ENCODE measurements at places on chromosomes 3 and 15.
A peak's percentile ranks its signal among the peaks of the same experiment; 100 is the strongest.

GRCh38 chr3:50365080-50365841 is 5.9 kb upstream of the TMEM115 start:
- DNase-seq, result peak; percentile 97

- DNase-seq, result no peak
Measured at GRCh38 chr15:47506329-47507100, 210.8 kb upstream of the SEMA6D start.

DNA sequence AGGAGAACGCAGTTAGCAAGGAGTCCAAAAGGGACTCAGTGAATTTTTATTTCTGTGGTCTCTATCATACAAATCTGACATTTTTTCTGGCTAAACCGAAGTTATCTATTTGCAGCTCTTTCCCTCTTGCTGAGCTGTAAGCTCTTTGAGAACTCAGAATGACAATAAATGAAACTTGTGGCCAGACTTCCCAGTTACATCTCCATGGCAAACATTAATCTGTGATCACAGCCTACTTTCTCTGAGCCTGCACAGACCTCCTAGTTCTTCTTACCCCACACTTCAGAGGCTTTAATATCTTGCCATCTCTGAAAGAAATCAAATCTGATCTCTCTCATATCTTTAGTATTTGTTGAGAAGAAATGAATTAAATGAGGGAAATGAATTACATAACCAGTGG is 58.0 kb downstream of the PLD1 start:
- no peak for DNase-seq

DNA sequence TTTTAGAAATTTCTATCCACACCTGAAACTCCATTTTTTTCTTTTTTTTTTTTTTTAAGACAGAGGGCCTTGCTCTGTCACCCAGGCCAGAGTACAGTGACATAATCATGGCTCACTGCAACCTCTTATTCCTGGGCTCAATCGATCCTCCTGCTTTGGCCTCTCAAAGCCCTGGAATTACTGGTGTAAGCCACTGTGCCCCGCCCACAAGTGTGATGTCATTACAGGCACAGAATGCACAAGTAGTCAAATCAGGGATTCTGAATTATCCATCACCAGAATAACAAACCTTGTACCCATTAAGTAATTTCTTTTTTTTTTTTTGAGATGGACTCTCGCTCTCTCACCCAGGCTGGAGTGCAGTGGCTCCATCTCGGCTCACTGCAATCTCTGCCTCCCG is 1.9 kb downstream of the UQCRC1 start:
- no peak for DNase-seq

- DNase-seq, result no peak
Measured at GRCh38 chr15:89192136-89192535, 29.2 kb downstream of the RLBP1 start.

DNA sequence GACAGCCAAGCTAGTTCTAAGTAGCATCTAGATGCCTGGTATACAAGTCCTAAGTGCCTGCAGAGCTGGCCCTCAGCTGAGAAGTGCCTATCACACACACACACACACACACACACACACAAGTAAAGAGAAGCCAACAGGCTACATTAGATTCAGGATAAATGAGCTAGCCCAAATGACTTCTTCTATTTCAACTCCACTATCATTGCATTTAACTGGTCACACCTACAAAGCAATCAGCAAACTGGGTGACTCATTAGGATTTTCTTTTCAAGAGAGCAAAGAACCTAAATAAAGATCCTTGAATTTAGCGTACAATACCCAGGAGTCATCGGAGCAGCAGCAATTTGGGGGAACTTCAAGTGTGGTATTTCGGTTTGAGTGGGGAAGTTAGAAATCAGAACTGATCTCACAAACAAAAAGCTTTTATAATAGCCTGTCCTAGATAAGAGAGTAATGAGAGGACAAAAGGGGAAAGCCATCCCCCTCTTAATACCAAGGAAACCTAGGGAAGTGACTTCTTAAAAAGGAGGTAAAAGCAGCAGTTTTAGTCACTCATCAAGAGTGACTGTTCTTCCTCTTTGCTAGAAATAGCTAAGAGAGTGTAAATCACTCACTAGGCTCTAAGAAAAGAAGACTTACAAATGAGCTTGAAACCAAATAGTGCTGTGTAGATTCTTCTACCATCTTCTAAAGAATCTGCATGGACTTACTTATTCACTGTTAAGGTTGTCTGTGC is 112.7 kb downstream of the TNIK start:
- no peak for DNase-seq

- no peak for DNase-seq
Measured at GRCh38 chr15:68201879-68202261, 3.3 kb downstream of the CALML4 start.

DNA sequence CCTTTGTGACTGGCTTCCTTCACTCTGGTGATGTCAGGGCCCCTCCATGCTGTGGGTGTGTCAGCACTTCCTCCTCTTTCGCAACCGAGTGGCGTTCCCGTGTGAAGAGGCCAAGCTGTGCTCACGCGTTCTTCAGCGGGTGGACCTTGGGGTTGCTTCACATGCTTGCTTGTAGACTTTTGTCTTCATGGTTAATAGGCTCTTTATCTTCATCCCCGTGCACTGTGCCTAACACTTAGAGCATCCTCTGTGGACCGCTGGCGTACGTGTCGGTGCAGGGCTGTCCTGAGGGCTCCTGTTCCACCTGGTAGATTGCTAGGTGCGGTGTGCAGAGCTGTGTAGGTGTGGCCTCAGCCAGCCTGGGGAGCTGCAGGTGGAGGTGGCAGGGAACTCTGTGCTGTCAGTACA is 182.3 kb downstream of the OR4M2 start:
- peak; percentile 28 for DNase-seq

DNA sequence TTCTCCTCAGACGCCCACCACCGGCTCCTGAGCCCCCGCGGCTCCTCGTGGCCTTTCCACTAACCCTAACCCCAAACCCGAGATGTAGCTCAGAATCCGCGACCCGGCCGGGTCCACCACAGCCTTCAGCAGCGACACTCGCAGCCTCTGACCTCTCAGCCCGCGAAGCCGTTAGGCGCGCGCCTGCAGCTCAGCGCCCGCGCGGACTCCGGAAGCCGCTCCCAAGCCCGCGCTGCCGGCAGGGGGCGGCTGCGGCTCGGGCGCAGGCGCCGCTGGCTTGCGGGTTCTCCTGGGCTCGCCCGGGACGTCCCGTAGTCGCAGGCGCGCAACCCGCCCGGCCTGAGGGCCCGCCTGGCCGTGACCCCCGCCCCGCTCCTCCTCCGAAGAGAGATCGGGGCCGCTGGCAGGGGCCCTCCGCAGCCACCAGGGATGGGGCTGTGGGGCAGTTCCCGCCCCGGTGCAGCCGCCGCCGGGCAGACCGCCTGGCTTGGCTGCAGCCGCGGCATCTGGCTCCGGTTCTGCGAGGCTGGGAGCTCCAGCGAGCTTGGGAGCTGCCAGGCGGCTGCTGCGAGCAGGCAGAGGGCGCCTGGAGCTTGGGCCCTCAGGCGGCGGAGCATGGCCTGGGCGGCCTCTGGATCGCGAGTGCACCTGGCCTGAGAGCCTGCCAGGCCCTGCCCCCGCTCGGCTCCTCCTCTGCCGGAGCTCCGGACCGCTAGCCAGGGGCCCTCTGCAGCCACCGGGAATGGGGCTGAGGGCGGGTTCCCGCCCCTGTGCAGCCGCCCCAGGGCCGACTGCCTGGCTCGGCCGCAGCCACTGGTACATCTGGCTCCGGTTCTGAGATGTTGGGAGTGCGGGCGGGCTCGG is 120.7 kb downstream of the LMLN start:
- DNase-seq, result peak; percentile 56

- no peak for DNase-seq
Measured at GRCh38 chr3:115659253-115660220, 36.2 kb downstream of the GAP43 start.

GRCh38 chr3:53696401-53697172 is 149.6 kb downstream of the CHDH start:
- DNase-seq, result no peak

DNA sequence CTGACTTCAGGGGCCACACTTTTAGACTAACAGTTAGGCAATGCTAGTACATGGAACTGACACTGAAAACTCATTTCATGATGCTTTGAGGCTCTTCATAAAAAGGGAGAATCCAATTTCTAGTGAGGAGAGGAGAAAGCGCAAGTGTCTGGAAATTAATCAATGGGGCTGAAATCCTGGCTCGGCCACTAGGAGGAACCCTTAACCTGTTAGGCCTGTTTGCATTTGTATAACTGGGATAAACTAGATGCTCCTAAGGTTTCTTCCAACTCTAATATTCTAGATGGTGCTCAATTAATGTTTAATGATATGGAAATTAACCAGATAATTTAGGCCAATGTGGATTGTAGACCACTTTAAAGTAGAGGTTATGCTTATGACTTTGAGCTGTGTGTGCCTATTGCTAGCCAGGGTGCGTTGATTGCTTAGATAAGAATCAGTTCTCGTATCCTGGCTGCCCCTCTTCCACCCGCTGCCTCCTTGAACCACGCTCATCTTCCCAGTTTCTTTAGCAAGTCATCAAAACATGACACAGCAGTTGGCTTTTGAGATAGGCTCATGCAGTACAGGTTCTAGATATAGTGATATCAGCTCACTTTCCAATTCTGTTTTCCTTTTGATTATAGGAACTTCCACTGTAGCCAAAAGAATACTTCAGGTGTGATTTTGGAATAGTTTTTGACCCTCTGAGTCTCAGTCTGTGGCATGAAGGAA is 16.8 kb upstream of the CRBN start:
- no peak for DNase-seq

- no peak for DNase-seq
Measured at GRCh38 chr3:159069091-159069490, 267.2 kb downstream of the MFSD1 start.

DNA sequence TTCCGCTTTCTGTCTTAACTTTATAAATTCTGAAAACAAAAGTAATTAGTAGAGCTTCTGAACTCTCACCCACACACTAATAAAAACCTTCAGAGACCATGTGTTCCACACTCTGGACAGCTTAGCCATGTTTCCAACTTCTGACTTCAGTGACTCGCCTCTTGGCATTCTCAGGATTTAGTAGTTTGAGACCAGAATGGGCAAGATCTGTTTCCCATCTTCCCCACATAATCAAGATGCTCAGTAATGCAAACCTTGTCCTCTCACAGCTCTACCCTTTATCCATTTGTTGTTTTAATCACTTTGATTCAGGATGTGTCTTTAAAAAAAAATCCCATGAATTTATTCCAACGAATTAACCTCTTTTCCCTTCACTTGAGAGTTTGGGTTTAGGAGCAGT is 166.6 kb upstream of the SLC24A5 start:
- DNase-seq, result no peak

- no peak for DNase-seq
Measured at GRCh38 chr3:67386451-67386850, 268.0 kb downstream of the SUCLG2 start.

DNA sequence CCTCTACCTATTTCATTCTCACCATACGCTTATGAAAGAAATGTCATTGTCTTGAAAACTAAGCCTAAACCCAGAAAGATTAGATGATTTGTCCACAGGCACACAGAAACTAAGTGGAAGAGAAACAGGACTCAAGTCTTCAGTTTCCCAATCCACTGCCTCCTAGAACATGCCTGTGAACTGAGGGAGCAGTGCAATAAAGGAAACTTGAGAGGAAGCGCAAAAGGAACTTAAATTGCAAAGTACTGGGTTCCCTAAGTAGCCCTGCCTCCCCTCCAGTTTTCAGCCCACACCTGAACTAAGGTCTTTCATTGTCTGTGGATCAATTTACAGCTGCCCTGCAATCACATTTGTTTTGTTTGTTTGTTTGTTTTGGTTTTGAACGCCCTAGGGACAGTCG is 56.7 kb upstream of the TSEN2 start:
- DNase-seq, result no peak

DNA sequence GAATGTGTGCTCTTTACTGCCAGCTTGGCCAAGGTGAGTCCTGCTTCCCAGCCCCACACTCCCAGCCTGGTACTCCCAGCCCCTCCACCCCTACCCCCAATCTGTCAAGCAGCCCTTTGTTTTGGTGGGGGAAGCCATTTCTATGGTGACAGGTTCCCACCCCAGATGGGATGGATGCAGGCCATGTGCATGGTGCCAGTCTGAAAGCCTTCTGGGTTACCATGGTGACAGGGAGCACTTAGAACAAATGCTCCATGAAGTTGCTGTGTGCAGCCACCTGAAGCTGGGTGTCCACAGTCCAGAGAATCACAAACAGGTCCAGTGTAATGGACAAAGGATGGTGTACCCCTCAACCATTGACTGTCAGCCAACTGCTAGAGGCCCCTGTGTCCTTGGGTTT is 19.1 kb upstream of the VILL start:
- DNase-seq, result no peak

GRCh38 chr3:168001244-168001643 is 94.5 kb downstream of the GOLIM4 start:
- no peak for DNase-seq

GRCh38 chr3:117681619-117682018 is 972.0 kb downstream of the TUSC7 start:
- no peak for DNase-seq

- no peak for DNase-seq
Measured at GRCh38 chr3:55090291-55090690, 162.4 kb upstream of the LRTM1 start.

DNA sequence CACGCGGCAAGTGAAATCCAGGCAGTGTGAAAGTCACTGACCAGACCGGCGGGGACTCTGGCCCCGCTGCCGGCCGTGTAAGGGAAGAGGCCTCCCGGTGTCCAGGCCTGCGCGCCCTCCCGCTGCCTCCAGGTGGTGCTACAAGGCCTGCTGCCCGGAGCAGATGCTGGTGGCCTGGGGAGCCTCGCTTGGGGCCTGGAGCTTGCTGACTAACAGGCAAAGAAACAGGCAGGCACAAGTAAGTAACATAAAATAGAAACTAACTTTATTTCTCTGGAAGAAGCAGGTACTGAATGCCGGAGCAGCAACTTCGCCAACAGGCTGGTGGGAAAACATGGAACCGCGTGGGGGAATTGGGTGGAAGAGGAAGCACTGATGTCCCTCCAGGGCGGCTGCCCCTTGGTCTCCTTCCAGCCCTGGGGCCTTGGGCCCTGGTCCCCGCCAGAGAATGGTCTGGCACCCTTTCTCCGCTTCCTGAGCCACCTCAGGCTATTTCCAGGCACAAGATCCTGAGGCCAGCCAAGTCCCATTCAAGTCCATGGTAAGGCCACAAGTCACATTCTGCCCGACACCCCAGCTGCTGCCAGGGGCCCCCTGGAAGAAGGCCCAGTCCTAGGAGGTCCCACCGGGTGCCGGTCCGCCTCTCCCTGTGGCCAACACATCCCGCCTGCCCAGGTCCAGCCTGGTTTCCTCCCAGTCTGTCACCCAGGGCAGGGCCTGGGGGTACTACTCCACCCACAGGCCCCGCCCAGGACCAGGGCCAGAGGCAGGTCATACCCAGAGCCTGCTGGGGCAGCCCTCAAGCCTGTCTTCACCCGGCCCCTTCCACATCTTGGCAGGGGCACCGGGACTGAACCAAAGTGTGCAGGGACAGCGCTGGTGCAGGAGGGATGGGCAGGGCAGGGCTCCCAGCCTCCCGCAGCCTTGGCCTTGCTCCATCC is 45.0 kb downstream of the TNK2 start:
- peak; percentile 36 for DNase-seq

GRCh38 chr3:119034256-119035013 is at the start of gene IGSF11:
IGSF11 (minus strand) TSS chr3:119034846; CDS start chr3:119034582, 264 bp downstream.
- peak; percentile 33 for DNase-seq

GRCh38 chr15:66269326-66270090 is 16.0 kb upstream of the MEGF11 start:
- DNase-seq, result no peak

All from CD8-positive, alpha-beta T cell (primary cell).